Suprapubic skin (tissue), 4 donors: ENCODE measurements at places on chromosomes 1 and 21. TPM values are rescaled to one million over a fixed set of nuclear protein-coding genes. Genes with fewer than 3 reads are reported as not detected.

- no peak for DNase-seq
Measured at GRCh38 chr1:156204686-156205085, 8.1 kb upstream of the PMF1 start.

GRCh38 chr21:27190601-27191000 lies 223.7 kb upstream of the ADAMTS5 start:
- DNase-seq = no peak

DNA sequence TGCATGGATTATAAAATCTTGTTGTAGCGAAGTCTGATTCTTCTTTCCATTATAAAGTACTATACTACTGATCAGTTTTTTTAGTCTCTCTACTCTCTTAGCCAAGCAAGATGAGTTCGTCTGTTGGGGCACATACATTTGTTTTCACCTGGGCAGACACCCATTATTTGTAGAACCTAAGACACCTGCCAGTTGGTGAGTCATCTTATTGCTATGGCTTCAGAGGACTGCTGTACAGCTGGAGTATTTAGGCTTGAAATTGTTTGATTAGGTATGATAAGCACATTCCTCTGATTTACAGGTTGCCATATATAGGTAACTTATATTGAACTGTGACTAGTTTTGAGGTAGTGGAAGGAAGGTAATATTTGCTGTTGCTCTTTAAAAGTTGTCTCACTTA lies 17.2 kb downstream of the RBM15 start:
- no peak for DNase-seq

HSD11B1 gene
- total RNA-seq = 26.2 TPM

MTX1 gene
- total RNA-seq = 35.5 TPM
